AG10803 (cell line): ENCODE measurements at places on chromosomes 11 and 22.

GRCh38 chr11:79506734-79507344 lies 66.0 kb upstream of the TENM4 start:
- DNase-seq = no peak

GRCh38 chr22:44611880-44612496 lies 90.0 kb upstream of the PRR5 start:
- DNase-seq = no peak

GRCh38 chr11:110525883-110526282 lies 96.1 kb downstream of the FDX1 start:
- DNase-seq = peak; percentile 73

GRCh38 chr11:47105974-47106373 lies 70.7 kb downstream of the ARFGAP2 start:
- no peak for DNase-seq

DNA sequence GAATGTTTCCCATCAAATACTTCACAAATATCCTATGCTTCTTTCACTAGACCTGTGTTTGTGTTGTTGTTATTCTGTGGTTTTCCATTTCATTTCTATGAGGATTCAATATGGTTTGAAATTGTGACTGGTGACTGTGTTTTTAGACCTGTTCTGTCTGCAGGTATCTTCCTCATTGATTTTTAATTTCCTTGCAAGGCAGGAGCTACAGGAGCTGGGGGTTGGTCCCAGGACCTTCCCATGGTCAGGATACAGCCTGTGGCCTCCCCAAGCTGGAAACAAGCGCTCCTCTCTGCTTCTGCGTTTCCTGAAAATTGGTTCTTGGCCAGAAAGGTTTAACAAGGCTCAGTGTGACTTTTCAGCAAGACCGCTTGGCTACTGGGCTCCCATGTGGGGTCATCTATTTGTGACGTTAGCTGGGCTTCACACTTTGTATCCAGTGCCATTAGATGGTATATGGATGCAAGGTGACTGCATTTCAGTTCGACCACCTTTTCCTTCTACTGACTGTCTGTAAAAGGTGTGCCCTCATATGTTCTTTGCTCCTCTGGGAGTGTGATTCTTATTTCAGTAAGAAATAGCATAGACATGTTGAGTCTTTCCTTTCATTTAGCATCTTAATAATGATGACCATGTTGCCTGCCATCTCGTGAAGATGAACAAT lies 21.5 kb downstream of the IGLL5 start:
- DNase-seq = no peak

GRCh38 chr22:22396741-22397291 lies 111.7 kb downstream of the ZNF280B start:
- DNase-seq = no peak

GRCh38 chr22:32752816-32753520 lies 48.5 kb upstream of the TIMP3 start:
- DNase-seq = no peak

GRCh38 chr11:119295178-119295577 lies 21.8 kb downstream of the MCAM start:
- peak; percentile 64 for DNase-seq

- DNase-seq = no peak
Observed at GRCh38 chr22:48320683-48321451, 1506.8 kb downstream of the BRD1 start.

DNA sequence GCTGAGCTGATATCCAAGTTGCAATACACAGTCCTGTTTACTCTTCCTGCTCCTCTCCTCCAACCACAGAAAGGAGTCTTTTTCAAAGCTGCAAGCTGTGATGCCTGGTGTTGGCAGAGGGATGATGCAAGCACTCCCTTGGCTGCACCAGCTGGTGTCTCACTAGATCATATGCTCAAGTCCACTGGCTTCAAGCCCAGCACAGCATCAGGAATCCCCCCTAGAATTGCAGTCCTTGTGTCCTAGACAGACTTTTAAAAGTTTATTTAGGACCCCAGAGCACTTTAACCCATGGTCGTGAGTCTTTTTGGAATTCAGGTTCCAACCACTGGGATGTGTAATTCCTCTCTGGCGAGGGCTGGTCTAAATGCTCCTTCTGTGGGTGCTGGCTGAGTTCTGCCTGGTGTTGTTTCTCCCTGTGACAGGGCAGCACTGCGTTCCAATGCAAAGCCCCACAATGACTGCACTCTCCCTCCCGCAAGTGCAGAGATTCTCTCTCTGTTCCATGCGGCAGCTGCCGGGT lies 1.9 kb upstream of the HEPN1 start:
- peak; percentile 46 for DNase-seq

GRCh38 chr22:17007257-17007656 lies 765 bp downstream of the GAB4 start:
- no peak for DNase-seq

GRCh38 chr11:72751116-72752087 lies 806 bp downstream of the ARAP1 start:
- DNase-seq = no peak

- DNase-seq = no peak
Observed at GRCh38 chr22:47787501-47788227, 1025.2 kb downstream of the TBC1D22A start.

- DNase-seq = no peak
Observed at GRCh38 chr11:62554387-62555167, 8.0 kb upstream of the AHNAK start.

GRCh38 chr11:70493891-70494290 lies 95.6 kb downstream of the CTTN start:
- no peak for DNase-seq

GRCh38 chr11:26623076-26623659 lies 51.1 kb upstream of the MUC15 start:
- DNase-seq = peak; percentile 1

DNA sequence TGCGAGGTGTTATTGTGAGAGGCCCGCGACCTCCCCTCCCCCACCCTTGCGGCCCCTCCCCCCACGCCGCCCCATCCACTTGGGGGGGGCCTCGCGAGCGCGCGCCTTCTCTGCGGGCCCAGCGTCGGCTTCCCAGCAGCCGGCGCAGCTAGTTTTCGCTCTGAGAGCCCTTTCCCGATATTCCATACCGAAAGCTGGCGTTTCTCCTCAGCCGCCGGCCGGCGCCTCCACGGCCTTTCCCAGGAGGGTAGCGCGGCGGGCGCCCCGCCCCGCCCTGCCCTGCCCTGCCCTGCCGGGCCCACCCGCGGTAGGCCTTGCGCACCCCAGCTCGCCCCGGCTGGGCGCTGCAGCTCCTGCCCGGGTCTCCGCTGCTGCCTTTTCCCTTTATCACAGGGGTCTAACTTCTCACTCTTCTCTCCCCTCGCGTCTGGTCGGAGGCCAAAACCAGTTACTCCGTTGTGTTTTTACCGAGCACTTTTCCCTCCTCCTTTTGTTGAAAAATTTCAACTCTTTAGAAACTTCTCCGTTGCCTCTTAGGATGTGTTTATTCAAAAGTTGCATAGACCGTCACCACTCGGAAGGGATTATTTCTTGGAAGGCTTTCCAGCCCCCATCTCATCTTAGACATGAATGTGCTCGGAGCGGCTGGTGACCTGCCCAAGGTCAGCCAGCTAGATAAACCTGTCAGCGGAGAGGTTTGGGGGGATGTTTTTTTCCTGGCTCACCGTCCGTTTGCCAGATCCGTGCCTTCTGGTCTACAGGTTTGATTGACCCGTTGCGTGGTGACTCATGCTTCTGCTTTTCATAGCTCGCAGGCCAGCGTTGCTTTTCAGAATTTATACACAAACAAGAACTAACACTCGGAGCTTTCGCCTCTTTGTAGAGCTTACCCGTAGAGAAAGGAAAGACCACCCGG lies 648 bp downstream of the PAFAH1B2 start:
- DNase-seq = peak; percentile 61

DNA sequence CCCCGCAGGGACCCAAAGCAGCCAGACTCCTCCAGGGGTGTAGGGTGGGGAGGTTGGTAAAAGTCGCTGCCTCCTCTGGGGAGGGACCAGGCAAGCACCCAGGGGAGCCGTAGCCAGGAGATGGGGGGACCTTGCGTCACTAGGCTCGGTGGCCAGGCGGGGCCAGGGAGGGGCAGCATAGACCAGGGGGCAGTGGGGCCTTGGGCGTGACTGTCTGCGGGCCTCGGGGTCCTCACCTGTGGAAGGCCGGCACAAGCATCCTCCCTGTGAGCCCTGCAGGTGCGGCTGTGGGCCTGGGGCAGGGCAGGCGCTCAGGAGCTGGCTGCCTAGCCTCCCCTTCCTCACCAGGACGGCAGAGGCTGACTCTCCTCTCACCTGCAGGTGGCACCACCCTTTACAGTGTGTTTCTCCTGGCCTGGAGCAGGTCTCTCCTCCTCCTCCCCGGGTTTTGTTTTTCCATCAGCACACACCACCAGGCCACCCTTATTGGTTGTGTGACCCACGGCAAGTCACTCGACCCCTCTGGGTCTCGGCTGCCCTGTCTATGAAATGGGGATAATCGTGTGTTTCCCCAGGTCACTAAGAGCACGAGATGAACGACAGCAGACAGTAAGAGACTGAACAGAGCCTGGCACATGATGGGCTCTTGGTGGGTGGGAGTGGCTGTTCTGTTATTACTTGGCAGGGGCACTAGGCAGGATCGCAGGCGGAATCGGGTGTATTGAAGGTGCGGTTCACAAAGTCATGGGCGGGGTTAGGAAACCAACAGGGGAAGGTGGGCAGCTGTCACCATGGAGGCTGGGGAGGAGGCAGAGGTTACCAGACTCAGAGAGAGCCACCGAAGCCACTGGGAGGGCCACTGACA lies 52.7 kb downstream of the FLRT1 start:
- no peak for DNase-seq

DNA sequence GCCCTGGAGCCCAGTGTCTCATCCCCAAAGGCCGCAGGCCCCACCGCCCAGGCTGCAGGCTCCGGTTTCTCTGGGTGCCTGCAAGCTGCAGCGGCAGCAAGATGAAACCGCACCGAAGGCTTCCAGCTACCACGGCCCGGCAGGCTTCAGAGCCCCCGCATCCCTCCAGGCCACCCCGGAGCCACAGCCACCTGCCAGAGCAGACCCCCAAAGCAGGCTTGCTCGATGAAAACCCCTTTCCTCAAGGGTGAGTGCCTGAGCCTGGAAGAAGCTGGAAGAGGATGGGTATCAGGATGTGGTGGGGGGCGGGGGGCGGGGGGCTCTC lies 24.5 kb upstream of the GNB1L start:
- DNase-seq = no peak

DNA sequence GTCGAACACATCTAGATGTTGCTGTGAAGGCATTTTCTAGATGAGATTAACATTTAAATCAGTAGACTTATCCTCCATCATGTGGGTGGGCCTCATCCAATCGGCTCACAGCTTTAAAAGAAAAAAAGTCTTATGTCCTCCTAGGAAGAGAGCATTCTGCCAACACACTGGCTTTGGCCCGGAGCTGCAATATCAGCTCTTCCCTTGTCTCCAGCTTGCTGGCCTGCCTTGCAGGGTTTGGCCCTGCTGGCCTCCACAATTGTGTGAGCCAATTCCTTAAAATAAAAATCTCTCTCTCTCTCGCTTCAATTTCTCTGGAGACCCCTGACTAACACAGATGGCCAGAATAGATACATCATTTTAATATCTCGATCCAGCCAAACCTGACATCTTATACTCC lies 13.1 kb upstream of the ABCC8 start:
- DNase-seq = no peak

DNA sequence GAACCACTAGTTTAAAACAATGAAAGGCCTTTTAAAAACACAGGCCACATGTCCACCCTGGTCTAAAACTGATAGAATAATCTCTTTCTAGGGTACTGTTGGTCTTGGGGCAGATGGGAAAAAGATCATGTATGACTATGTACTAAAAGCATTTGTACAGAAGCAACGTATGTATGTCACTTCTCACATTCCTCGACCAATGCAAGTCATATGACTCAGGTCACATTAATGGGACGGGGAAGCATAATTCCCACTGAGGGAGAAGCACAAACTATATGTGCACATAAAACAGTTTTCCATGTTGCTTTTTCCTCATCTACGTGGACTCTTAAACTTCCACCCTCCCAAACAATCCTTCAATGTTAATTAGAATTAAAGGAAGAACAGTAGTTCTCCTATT lies 32.2 kb upstream of the GAB2 start:
- DNase-seq = peak; percentile 3

DNA sequence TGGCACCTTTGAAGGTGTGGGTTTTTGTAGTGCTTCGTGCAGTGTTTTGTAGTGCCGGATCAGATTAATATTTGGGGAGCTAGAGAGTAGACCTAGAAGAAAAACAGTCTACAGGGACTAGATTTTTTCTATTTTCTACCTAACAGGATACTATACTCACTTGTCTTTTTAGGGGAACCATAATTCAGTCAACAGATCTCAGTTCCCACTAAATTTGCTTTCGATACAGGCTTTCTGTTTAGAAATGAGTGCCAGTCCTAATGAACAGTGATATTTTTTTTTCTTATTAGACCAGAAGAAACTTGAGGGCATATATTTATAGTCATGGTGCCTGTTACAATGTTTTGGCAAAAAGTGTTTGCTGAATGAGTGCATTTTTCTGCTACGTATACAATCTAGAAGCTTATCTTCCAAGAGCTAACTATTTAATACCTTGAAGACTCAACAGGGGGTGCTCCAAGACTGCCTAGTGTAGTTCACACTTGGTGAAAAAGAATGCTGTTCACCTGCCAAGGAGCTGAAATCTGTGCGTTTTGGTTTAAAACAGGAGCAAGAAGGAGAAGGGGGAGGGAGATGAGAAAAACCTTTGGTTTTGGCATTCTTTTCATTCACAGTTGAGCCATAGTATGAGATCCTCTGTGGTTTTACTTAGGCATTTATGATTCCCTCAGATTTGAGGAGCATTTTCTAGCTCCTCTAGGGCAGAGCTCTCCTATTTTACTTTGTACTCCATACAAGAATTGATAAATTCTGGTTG lies 44.9 kb upstream of the VSTM5 start:
- peak; percentile 92 for DNase-seq

GRCh38 chr11:78926633-78927338 lies 352.1 kb upstream of the NARS2 start:
- DNase-seq = peak; percentile 48

- DNase-seq = peak; percentile 49
Observed at GRCh38 chr11:65569164-65569972, 909 bp upstream of the ZNRD2 start.

DNA sequence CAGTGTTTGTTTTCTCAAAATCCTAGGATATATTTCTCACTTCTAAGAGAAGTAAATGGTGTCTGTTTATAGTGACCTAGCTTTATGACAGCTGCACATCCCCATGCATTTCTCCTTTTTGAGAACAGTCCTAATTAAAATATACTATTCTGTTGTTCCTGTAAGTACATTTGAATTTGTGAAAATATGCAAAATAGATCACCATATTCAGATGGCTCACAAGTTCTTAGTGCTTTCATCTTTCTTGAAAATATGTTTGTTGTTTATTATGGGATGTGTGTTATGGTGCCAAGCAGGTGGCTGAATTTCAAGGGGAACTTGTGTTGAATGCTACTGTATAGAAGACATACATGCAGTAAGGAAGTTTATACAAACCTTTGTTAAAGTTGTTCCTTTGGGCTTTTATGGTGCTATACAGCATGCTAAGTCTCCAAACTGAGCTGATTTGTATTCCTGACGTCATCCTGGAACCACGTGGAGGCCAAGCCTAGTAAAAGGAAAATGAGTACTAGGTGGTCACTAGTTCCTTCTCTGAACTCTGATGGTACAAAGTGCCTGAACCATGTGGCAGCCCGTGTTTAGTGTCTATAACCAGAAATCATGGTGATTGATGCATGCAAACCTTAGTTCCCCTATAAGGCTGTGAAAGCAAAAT lies 7.8 kb upstream of the VSTM5 start:
- DNase-seq = no peak

- no peak for DNase-seq
Observed at GRCh38 chr11:13271060-13271693, 6.4 kb upstream of the BMAL1 start.

GRCh38 chr11:86515297-86516094 lies 140.8 kb downstream of the CCDC81 start:
- peak; percentile 86 for DNase-seq
